ENCODE measurements at places on chromosomes 16 and 17. TPM values are rescaled to one million over a fixed set of nuclear protein-coding genes. Genes with fewer than 3 reads are reported as not detected.

Gene CACNA1G
- not detected for total RNA-seq

Gene LRRC75A
- 1.1 TPM for total RNA-seq

Gene ACSM2B
- total RNA-seq: not detected

Gene WFIKKN2
- not detected for total RNA-seq

Gene MC1R
- 9.1 TPM for total RNA-seq

Gene PRSS33
- not detected for total RNA-seq

Gene NQO1
- 28.2 TPM for total RNA-seq

Gene TXNDC17
- 75.7 TPM for total RNA-seq

Gene CDC42EP4
- 1.9 TPM for total RNA-seq

Gene MAP1LC3B
- 58.9 TPM for total RNA-seq

Gene STX1B
- 1.5 TPM for total RNA-seq

Gene KRT17
- total RNA-seq: 0.54 TPM

Gene GCGR
- not detected for total RNA-seq

Gene KRT222
- not detected for total RNA-seq

Gene ORAI3
- 23.0 TPM for total RNA-seq

Gene DPEP3
- 0.22 TPM for total RNA-seq

Gene GNG13
- not detected for total RNA-seq

Gene CNTD1
- not detected for total RNA-seq

Gene CDH3
- 0.71 TPM for total RNA-seq

Gene DHRS11
- 6.1 TPM for total RNA-seq

Gene KCNH4
- 0.59 TPM for total RNA-seq

Gene PABPN1L
- not detected for total RNA-seq

Gene CHST4
- not detected for total RNA-seq

Gene STH
- not detected for total RNA-seq

Gene AATF
- 82.2 TPM for total RNA-seq

Gene CCL16
- not detected for total RNA-seq

Gene TMEM220
- 0.07 TPM for total RNA-seq

Gene SLC16A6
- 4.9 TPM for total RNA-seq

Gene ABCC11
- total RNA-seq: not detected

Gene RHBDL1
- total RNA-seq: 0.98 TPM

Gene HIC1
- total RNA-seq: 105 TPM

Gene KCNAB3
- total RNA-seq: 9.8 TPM

Gene KRT28
- total RNA-seq: not detected

Gene CEMP1
- 0.44 TPM for total RNA-seq

Gene KRT23
- not detected for total RNA-seq

Gene PRAC2
- total RNA-seq: not detected

Gene TEX14
- 0.44 TPM for total RNA-seq

Gene WFDC1
- not detected for total RNA-seq

Gene NOG
- total RNA-seq: not detected

Gene ATAD5
- total RNA-seq: 21.1 TPM

Gene ATP2A1
- 1.4 TPM for total RNA-seq

Gene KRT31
- total RNA-seq: not detected

Gene PRSS27
- total RNA-seq: 0.88 TPM

Gene E2F4
- total RNA-seq: 137 TPM

Gene MTHFSD
- 28.0 TPM for total RNA-seq

Gene CCT6B
- total RNA-seq: 1.1 TPM

Gene KCNH6
- total RNA-seq: not detected

Gene MAF
- total RNA-seq: 67.6 TPM

Gene ELAC2
- 76.2 TPM for total RNA-seq

Gene SSTR5
- not detected for total RNA-seq

Data from T-helper 1 cell treated with Interleukin-12 subunit alpha and Interleukin-12 subunit beta and Interleukin-4 antibody, amounts not matched to agents 30 ng/mL and 1 ng/mL, for 36 hours (primary cell).